ENCODE measurements at places on chromosomes 16 and 17.

DNA sequence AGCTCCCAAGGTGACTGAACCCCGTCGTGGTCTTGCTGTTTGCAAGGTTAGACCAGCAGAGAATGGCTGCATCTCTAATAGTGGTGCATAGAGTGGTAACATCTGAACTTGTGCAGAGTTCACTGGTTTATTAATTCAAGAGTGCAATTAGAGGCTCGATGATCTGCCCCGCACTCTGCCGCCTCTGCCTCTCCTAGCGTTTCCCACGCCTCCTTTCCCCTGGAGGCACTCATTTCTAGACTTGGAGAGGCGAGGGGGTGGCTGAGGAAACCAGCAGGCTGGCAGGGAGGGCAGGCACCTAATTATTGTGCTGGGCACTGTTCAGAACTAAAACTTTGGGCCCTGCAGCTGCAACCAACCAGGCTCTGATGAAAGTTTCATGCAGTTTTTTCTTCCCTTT is 363.5 kb upstream of the EEF2KMT start:
- DNase-seq, result no peak

DNA sequence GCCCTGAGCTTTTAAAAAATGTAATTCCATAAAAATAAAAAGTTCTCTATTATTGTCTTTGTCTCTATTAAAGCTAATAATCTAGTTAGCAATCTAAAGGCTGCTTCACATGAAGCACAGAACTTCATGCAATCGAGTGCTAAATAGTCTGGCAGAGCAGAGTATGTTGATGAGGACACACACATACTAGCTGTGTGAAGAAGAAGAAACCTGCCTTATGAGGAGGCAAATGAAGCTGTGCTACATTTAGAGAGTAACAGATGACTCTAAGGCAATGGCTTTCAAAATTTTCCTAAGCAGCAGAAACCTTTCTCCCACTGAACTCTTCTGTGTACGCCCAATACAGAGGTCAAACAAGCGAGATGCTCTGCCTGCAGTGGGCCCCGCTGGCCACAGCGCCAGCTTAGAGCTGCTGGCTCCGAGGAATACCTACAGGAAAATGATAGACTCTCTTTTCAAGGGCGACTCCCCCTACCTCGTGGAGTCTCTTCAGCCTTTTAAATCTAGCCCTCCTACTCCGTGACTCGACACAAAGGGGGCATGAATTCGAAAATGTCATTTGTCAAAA is 39.2 kb downstream of the GNA13 start:
- no peak for DNase-seq

DNA sequence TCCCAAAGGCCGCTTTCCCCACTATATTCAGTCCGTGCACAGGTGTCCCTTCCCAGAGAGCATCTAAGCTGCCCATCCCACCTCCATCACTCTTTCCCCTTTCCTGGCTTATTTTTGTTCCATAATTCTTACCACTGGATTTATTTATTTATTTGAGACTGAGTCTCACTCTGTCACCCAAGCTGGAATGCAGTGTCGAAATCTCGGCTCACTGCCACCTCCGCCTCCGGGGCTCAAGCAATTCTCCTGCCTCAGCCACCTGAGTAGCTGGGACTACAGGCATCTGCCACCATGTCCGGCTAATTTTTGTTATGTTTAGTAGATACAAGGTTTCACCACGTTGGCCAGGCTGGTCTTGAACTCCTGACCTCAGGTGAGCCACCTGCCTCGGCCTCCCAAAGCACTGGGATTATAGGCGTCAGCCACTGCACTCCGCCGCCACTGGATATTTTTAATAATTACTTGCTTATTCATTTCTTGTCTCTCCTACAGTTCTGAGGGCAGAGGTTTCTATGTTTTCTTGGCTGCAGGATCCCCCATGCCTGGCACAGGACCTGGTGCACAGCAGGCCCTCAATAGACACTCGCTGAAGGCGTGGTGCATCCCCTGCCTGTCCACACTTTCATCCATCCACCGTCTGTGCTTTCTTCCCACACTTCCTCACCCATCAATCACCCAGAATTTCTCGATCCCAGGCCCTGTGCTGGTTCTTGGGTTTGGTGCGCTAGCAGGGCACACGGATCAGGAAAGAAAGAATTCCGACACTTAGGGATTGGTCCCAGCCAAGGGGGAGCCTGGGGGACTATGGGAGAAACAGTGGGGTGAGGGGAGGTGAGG is 9.9 kb upstream of the ADGRG1 start:
- DNase-seq, result no peak

GRCh38 chr16:82625066-82625968 is 1.5 kb upstream of the CDH13 start:
- no peak for DNase-seq

DNA sequence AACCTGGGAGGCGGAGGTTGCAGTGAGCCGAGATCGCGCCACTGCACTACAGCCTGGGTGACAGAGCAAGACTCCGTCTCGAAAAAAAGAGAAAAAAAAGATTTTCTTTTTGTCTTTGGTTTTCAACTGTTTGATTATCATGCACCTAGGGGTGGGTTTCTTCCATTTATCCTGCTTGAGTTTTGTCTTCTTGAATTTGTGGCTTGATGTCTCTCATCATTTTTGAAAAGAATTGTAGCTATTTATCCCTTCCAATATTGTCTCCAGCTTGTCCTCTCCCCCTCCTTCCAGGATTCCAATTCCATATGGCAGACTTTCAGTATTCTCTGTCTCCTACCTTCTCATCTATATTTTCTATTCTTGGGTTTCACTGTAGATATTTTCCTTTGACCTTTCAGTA is 7.8 kb downstream of the B9D1 start:
- no peak for DNase-seq

- no peak for DNase-seq
These were observed 10.3 kb downstream of the PHB1 start for GRCh38 chr17:49404361-49404760.

DNA sequence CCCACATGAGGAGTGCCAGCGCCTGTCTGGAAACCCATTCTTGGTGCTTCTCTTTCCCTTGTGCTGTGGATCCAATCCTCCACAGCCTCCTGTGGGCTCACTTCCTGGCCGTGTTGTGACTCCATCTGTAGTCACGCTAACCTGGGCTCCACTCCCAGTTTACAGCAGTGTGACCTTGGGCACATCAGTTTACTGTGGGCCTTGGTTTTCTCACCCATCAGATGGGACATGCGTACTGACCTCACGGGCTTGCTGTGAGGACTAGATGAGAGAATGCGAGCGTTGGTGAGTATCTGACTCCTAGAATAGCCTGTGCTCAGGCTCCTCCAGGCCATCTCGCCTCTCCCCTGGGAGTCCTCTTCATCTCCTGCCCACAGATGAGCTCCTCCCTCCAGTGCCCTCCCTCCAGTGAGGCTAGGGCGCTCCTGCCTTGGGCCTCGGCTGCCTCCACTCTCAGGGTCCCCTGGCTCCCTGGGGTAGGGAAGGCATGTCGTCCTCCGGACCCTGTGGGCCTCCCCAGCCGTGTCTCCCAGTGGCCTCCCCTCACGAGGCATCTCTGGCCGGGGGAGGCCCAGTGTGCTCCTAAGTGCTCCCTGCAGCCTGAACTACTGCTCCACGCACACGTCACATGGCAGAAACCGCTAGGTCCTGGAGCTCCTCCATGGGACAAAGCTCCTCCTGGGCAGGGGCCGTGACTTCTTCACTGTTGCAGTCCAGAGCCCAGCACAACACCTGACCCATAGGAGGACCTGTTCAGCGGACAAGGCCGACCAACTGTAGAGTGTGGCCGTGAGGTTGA is 5.2 kb upstream of the FOXJ1 start:
- DNase-seq, result no peak

GRCh38 chr17:77609553-77610517 is 348.7 kb upstream of the TNRC6C start:
- peak; percentile 66 for DNase-seq

- peak; percentile 23 for DNase-seq
These were observed 601 bp upstream of the RFWD3 start for GRCh38 chr16:74667255-74667700.

DNA sequence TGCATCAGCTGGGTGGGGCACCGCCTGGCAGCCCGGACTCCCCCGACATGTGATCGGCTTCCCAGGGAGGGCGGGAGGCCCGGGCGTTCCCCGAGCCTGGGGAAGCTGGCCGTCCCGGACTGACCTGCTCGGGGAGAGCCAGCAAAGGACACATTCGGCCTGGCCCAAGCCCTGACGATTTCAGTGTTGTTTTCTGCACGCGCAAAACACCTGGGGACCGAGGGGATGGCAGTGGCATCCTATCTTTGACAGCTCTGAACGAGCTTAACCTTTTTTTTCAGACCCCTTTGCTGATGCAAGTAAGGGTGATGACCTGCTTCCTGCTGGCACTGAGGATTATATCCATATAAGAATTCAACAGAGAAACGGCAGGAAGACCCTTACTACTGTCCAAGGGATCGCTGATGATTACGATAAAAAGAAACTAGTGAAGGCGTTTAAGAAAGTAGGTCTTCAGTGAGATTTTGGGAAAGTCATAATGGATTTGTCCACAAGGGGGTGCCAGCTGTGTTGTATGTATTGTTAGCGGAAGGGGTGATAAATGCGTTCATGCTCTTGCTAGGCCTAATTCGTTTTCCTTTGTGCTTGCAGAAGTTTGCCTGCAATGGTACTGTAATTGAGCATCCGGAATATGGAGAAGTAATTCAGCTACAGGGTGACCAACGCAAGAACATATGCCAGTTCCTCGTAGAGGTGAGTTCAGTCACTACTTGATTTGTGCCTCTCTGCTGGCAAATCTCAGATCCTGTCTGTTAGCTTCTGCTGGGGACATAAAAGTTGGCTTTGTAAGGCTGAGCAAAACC is 1.0 kb downstream of the EIF1 start:
- peak; percentile 46 for DNase-seq

Measured in hindlimb muscle (tissue), 1 donor.